ENCODE measurements at places on chromosomes 11 and 22. TPM values are rescaled to one million over a fixed set of nuclear protein-coding genes. Genes with fewer than 3 reads are reported as not detected.

DNA sequence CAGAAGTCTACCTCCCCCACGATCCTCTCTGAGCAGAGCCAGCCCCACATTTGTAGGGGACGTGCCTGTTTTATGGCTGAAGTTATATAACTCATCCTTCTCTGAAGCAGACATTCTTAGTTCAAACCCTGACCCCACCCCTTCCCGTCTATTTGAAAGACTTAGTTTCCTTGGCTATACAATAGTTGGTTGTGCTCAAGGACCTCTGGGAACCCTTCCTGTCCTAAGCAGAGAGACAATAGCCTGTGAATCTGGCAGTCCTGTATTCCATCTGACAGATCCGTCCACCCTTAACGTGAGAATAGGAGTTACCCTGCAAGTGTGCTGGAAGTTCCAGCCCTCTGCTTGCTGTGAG lies 75.2 kb downstream of the MN1 start:
- H3K27me3 ChIP-seq, result no peaks in the 10 kb centered on the region
- no peaks in the 10 kb centered on the region for H3K36me3 ChIP-seq
- H3K27ac ChIP-seq, result no peak overlapping the region
- no peak for DNase-seq
- peaks cover 30% of the 10 kb centered on the region for H3K4me1 ChIP-seq

DNA sequence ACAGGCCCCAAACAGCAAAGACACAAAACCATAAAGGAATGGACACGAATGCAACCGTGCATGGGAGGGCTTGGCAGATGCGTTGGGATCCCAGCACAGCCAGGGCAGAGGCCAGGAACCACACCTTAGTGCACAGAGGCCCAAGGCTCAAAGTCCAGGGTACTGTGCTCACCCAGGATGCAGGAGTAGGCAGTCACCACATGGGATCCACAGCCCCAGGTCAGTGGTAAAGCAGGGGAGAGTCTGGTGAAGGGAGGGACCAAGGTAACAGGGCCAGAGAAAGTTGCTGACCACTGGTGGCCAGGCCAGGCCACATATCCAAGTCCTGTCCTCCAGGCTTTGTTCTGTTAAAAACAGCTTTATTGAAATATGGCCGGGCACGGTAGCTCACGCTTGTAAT lies 6.5 kb upstream of the CERK start:
- H3K4me3 ChIP-seq, result no peak overlapping the region
- H3K27ac ChIP-seq, result no peak overlapping the region
- no peaks in the 10 kb centered on the region for H3K4me1 ChIP-seq
- DNase-seq, result no peak

DNA sequence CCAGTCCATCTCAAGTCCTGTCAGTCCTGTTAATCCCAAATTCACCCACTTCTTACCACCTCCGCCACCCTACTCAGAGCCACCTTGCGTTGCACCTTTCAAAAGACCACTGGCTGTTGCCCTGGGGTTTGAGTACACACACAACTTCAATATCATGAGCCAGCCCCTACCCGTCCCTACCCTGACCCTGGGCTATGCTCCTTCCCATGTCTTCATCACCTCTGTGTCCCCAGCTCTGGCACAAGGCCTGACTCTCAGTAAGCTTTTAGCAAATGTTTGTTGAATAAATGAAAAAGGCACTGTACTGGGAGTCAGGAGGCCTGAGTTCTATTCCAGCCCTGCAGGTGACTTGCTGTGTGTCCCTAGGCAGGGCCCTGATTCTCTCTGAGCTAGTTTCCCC lies 26.5 kb downstream of the OTOG start:
- H3K4me3 ChIP-seq, result no peak overlapping the region
- no peaks in the 10 kb centered on the region for H3K36me3 ChIP-seq
- H3K27me3 ChIP-seq, result no peaks in the 10 kb centered on the region
- no peaks in the 10 kb centered on the region for H3K4me1 ChIP-seq
- no peak overlapping the region for H3K27ac ChIP-seq

The KCTD14 gene
- total RNA-seq, result 19.1 TPM

The C11orf91 gene
- total RNA-seq, result not detected

The CARD18 gene
- total RNA-seq, result not detected

The CLTCL1 gene
- 13.4 TPM for total RNA-seq
